ENCODE measurements at places on chromosomes 5 and 9.

GRCh38 chr5:168962306-168962705, 338.6 kb downstream of the SLIT3 start:
- DNase-seq, result no peak

DNA sequence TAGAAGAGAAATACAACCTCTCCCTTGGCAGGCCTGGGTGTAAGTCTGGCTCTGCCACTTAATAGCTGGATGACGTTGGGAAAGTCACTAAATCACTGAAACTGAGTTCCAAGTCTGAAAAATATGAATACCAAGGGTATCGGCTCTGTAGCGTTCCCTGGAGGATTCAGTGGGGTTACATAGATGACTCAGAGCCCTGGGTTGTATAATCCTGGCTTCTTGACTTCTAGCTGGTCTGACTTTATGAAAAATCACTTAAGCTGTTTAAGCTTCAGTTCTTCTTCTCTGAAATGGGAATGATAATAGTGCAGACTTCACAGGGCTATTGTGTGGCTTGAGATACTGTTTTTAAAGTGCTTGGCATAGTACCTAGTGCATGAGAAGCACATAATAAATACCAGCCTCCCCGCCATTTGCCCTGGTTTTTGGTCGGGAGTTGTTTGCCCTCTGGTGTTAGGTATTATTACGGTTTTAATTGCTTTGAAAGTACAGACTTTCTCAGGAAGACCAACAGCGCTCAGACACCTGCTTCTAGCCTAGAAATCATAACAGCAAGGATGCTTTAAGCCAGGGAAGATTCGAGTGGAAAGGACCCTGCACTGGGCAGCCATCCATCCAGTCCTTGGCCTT, 43.0 kb downstream of the CYFIP2 start:
- DNase-seq, result no peak

GRCh38 chr5:16787278-16787677, 148.8 kb downstream of the MYO10 start:
- no peak for DNase-seq

GRCh38 chr5:100623719-100624118, 88.5 kb downstream of the FAM174A start:
- no peak for DNase-seq
